ENCODE measurements at places on chromosomes 12 and 14.

DNA sequence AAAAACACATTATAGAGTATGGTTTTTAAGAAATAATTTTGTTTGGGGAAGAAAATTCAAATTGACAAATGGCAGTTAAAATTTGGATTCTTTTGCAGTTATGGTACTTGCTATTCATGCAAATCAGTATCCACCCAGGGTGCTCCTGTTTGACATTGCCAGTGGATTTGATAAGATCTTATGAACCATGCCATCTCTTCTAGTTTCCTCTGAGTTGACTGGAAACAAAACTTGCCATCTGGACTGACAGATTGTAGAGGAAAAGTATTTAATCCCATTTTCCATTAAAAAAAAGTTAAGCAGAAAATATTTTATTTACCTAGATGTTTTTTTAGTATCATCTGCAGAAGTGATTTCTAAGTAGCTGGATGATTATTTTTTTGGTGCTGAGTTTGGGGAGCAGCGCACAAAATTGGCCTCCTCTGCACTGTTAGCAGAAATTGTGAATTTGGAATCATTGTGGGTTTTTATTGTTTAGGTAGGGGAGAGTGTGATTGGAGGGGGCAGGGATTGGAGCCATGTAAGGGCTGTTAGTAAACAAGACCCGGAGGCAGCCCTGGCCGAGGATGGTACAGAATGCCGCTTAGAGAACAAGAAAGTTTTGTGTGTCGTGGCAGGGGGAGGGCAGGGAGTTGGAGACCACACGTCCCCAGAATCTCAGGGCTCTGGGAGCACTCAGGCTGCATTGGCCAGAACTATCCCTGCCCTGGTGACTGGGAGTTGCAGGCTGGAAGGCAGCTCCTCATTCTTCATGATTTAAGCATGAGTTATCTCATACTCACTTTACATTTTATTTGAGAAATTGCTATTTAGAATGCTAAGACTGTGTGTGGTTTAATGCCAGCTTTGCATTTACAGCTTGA lies 56.6 kb downstream of the WDR20 start:
- DNase-seq = no peak

- no peak for DNase-seq
These were observed 22.2 kb upstream of the PLEKHG3 start for GRCh38 chr14:64681796-64682710.

DNA sequence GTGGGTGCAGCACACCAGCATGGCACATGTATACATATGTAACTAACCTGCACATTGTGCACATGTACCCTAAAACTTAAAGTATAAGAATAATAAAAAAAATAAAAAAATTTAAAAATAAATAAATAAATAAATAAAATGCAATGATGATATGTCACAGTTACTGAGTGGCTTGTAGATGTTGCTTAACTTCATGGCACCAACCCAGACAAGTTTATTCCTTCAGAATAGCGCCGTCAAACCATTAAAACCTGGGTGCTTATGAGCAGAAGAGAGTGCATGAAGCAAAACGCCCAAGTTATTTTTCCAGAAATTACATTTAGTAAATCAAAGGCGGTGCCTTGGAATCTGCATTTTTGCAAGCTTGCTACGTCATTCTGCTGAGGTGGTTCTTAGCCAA lies 417.9 kb downstream of the AEBP2 start:
- no peak for DNase-seq

- DNase-seq = no peak
These were observed 34.2 kb upstream of the EML1 start for GRCh38 chr14:99758872-99759545.

GRCh38 chr12:122064780-122065588 lies 13.6 kb upstream of the MLXIP start:
- DNase-seq = no peak

GRCh38 chr12:65510584-65511050 lies 232.1 kb downstream of the MSRB3 start:
- DNase-seq = no peak

DNA sequence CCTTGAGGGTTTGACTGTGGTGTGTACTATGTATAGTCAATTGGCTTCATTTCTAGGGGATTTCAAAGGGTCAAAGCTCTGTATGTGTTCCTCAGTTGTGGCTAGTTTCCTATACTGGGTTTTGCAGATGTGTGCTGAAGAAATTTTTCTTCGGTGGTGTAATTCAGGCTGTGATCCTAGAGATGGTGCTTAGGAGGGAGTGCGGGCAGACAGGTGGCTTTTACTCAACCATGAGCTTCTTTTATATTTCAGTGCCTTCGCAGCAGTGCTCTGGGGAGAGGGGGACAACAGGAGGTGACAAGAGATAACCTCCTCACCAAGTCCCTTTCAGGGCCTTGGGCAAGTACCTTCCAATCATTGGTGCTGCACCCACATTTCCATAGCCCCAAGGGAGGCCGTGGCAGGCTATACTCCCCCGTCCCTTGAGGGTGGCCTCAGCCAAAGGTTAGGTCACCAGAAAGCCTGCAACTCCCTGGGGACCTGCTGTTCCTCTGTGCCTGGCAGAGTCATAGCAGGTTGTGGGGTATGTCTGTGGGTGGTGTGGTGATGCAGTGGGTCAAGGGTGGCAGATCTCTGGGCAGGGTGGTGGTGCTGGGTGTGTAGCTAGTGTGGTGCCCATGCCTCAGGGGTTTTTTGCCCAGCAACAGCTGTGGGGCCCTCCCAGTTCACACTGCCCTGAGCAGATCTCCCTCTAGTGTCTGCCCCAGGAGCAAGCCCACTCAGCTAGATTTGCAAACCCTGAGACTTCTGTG lies 37.0 kb upstream of the TMX1 start:
- no peak for DNase-seq

GRCh38 chr14:68143341-68143841 lies 323.8 kb downstream of the RAD51B start:
- DNase-seq = no peak

- no peak for DNase-seq
These were observed 226.3 kb downstream of the ERC1 start for GRCh38 chr12:1217191-1217949.

Data from vagina (tissue), 2 donors.